ENCODE measurements at places on chromosomes 6 and 20.
A peak's percentile ranks its signal among the peaks of the same experiment; 100 is the strongest.

DNA sequence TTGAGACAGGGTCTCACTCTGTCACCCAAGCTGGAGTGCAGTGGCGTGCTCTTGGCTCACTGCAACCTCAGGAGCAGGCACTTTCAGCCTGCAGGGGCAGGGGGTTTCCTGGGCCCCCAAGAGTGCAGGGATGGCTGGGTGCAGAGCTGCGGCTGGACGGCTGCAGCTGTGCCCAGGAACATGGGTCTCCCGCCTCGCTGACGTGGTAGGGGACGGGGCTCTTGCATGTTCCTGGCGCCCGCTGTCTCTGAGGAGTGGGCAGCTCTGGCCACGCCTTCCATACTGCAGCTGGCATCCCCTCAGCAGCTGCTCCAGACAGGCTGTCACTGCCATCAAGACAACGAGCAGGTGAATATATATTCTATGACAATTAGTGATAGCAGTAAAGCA is 2.2 kb upstream of the DEK start:
- DNase-seq, result no peak

DNA sequence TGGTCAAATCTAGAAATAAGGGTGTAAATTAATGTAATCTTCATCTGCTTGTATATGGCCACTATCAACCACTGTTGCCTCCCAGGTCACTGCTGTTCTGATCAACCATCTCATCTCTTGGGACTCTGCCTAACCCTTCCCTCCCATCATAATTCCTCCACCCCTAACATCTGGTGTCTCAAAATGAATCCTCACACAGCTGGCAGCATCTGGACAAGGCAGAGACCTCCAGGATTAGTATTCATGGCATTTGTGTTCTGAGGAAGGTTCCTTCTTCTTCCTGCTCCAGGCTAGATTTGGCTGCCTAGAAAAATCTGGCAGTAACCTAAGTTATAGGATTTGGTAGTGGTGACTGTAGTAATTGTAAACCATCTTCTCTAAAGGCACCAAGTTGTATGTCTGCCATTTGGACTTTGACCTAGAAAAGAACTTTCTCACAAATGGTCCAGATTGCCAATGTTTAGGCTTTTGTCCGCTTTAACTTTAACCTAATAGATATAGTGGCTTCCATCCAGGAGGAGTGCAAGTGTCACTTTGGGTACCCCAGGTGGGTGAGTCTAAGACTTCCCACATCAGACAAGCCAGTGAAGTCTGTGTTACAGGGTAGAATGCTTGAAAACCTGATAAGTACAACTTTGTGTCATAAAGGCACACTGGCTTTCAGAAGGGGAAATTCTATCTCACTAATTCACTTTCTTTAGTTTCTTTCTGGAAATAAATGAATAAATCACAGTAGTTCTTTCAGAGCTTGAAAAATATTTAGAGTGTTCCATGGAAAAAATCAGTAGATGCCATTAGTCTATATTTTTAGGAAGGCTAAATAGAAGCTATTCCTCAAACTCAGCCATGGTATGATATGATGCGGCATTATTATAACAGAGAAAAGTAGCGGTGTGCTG is 3.0 kb upstream of the PHACTR2 start:
- DNase-seq, result peak; percentile 10

DNA sequence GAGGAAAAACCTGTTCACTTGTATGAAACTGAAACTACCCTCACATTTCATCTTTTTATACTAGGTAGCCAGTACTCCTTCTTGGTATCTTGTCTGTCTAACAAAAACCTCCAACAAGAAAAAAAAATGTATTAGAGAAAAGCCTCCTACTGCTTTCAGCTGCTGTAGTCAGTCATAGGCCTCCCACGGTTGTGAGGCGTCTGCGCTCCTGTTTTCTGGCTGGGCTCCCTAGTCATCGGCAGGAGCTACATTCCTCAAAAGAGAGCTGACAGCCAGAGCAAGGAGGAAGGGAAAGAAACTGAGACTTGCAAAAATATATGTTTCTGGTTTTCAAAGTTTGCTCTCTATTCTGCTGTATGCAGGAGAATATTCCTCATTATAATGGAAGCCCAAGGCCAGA is 517.0 kb downstream of the LMBRD1 start:
- no peak for DNase-seq

DNA sequence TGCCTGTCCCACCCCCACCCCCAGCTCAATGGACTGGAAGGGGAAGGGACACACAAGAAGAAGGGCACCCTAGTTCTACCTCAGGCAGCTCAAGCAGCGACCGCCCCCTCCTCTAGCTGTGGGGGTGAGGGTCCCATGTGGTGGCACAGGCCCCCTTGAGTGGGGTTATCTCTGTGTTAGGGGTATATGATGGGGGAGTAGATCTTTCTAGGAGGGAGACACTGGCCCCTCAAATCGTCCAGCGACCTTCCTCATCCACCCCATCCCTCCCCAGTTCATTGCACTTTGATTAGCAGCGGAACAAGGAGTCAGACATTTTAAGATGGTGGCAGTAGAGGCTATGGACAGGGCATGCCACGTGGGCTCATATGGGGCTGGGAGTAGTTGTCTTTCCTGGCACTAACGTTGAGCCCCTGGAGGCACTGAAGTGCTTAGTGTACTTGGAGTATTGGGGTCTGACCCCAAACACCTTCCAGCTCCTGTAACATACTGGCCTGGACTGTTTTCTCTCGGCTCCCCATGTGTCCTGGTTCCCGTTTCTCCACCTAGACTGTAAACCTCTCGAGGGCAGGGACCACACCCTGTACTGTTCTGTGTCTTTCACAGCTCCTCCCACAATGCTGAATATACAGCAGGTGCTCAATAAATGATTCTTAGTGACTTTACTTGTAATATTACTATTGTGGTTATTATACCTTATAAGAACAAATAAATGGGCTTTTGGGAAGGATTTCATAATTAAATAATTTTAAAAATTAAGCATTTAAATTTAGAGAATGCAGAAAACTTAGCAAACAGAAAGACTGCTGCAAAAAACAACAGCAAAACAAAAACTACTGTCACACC is 8.4 kb downstream of the CDKN1A start:
- no peak for DNase-seq

- no peak for DNase-seq
These were observed 14.7 kb downstream of the NTSR1 start for GRCh38 chr20:62723351-62723750.

- DNase-seq, result no peak
These were observed 4.2 kb downstream of the AKIRIN2 start for GRCh38 chr6:87697581-87698546.

- no peak for DNase-seq
These were observed 62.2 kb downstream of the FILIP1 start for GRCh38 chr6:75431379-75431778.

GRCh38 chr20:50928469-50928868 is 2.8 kb downstream of the ADNP start:
- DNase-seq, result peak; percentile 35

DNA sequence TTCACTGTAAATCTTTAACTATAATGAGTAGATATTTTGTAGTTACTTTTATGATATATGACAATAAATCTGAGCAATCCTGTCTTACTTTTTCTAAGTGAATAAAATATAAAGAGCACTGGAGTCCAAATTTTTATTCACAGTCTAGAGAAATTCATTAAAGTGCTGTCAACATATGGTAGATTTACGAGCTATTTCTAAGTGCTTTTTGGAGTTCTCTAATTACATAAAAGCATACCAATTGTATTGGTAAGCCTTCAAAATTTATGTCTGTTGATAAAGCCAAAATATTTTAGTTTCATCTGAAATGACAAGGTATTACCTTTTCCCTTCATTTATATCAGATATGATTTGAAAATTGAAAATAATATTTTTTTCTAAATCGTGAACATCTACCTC is 75.4 kb downstream of the MAN1A1 start:
- no peak for DNase-seq

- peak; percentile 98 for DNase-seq
These were observed 448 bp upstream of the RIN2 start for GRCh38 chr20:19757487-19758132.

GRCh38 chr6:20227350-20227749 is 15.1 kb upstream of the MBOAT1 start:
- DNase-seq, result no peak

DNA sequence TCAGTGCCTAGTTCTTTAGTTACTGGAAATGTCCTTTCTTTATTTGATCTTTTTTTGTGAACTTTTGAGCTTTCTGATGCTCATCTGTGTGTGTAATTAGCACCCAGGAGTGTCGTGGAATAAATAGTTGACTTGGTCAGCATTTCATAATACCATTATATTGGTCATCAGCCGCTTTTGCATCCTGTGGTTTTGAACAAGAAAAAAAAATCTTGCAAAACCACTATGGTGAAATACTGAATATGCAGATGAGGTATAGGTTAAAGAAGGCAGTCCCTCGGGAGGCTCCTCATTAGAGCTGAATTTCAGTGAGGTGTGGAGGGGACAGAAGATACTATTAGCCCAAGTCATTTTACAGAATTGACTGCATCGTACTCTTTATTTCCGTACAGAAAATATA is 90.1 kb downstream of the FOXO3 start:
- DNase-seq, result no peak

- DNase-seq, result peak; percentile 21
These were observed 110.5 kb downstream of the B3GAT2 start for GRCh38 chr6:70846207-70846835.

- no peak for DNase-seq
These were observed 104.3 kb downstream of the CDH26 start for GRCh38 chr20:60062431-60063047.

- DNase-seq, result no peak
These were observed 9.1 kb downstream of the MTRF1L start for GRCh38 chr6:152993431-152993830.

GRCh38 chr20:13960119-13960518 is 30.3 kb downstream of the SEL1L2 start:
- DNase-seq, result no peak

- no peak for DNase-seq
These were observed 89.7 kb upstream of the QKI start for GRCh38 chr6:163324688-163325389.

DNA sequence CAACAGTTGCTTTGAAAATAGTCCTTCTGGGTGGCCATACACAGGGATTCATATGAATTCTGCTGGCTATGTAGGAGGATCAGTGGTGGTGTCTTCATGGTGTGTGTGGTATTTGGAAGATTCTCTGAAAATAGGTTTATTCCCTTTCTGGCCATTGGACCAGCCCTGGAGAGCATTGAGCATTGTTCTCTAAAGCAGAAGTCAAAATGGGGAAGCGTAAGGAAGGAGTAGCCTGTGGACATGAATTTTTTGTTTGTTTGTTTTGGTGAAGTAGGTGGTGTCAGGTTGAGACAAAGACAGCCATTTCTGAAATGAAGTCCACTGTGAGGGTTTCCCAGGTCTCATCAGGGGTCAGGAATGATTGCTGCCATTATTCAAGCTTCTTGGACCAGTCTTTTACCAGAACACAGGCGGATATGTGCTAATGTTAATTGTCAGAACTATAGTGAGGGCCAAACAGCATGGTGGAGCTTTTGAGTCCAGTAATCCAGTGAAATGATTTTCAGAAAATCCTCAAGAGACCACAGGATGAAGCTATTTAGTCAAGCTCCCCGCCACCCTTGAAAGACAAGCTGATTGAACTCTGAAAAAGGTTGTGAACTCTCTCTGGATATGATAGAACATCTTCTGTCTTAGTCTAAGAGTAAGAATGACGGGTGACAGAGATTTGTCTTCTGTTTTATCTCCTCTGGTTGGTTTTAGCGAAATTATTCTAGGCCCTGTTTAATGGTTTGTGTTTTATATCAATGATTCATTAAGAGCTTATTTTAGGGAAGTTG is 60.0 kb downstream of the DNAH8 start:
- DNase-seq, result no peak

- no peak for DNase-seq
These were observed 142.8 kb downstream of the CFAP61 start for GRCh38 chr20:20195021-20195705.

DNA sequence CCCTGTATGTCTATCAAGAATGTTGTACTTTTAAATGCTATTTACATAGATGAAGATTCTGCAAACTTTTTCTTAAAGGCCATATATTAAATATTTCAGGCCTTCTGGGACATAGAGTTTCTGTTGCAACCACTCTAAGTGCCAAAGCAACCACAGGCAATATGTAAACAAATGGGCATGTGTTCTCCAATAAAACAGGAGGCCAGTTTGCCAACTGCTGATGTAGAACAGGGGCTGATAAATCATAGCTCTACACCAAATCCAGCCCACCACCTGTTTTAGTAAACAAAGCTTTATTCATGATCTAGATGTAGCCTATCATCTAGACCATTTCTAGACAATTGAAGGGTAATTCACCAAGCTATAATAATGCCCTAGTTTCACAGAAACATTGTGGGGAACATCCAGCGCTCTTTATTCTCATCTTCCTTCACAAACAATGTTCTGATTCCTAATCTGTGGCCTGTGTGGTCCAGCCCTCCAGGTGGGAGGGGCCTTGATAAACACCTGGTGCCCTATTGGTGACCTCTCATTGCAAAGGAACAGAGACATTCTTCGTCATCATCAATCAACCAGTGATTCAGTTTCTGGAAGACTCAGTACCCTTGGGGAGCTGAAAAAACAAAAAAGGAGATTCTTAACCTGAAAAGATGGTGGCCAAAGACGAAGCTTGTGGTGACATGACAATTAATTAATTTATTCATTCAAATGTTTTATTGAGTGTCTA is 80.2 kb downstream of the PREP start:
- no peak for DNase-seq

- no peak for DNase-seq
These were observed 26.8 kb downstream of the TRMT6 start for GRCh38 chr20:5923493-5923892.

Measured in ELF-1 (cell line).